C1 segment of cervical spinal cord (tissue), 14 donors: ENCODE measurements at places on chromosomes 4 and X.

DNA sequence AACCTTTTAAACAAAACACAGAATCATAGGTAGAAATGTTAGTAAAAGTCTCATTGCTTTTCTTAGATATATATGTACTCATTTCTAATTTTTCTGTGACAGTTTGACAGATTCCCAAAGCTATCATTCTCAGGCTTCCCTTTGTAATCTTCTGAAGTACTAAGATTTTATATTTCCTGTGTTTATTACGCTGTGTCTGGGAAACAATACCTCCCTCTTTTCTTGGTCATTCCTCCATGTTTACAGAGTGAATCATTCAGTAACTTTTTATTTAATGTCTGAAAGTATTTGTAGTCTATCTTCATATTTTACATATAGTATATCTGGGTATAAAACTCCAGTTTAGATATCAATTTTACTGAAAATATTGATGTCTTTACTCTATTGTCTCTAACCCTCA is 1826.3 kb upstream of the IGFBP7 start:
- DNase-seq, result no peak

- DNase-seq, result no peak
Measured at GRCh38 chr4:4864443-4864939, 5.0 kb downstream of the MSX1 start.

- no peak for DNase-seq
Measured at GRCh38 chrX:103253608-103254007, 1.3 kb downstream of the TCEAL8 start.

GRCh38 chrX:93332329-93332728 is 341.0 kb downstream of the NAP1L3 start:
- no peak for DNase-seq

DNA sequence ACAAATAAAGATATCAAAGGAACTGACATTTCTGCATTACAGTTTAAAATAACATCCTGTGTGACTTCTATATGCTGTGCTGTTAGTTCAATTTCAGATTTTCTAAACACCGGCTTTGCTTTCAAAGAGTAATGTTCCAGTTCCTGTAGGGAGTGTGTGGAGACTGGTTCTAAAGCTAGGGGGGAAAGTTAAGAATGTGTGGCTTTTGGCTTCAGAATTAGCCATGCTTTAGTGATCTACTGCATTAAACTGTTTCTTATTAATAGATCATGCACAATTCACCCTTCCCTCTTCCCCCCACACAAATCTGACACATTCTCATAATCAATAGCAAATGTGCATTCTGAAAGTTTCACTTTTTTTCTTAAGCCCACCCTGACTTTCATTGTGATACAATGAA is 32.0 kb upstream of the DKK2 start:
- no peak for DNase-seq

GRCh38 chrX:21963731-21964405 is 23.4 kb downstream of the SMS start:
- no peak for DNase-seq

DNA sequence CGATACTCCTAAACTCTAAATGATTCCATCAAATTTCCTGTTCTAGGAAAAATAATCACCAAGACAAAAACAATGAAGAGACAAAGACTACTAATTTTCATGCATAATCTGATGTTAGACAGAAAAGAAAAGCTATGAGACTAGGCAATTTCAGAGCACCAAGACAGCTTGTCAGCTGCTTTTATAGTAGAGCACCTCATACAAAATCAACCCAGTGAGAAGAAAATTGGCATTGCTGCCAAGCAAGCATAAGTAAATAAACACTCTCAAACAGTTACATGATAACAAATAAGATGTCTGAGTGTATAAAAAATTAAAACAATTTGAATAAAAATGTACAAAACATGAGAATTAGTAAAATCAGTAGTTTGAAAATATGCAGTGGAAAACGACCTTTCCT is 1544.6 kb downstream of the C4orf33 start:
- no peak for DNase-seq

- no peak for DNase-seq
Measured at GRCh38 chrX:143663755-143664154, 27.9 kb upstream of the SLITRK4 start.

DNA sequence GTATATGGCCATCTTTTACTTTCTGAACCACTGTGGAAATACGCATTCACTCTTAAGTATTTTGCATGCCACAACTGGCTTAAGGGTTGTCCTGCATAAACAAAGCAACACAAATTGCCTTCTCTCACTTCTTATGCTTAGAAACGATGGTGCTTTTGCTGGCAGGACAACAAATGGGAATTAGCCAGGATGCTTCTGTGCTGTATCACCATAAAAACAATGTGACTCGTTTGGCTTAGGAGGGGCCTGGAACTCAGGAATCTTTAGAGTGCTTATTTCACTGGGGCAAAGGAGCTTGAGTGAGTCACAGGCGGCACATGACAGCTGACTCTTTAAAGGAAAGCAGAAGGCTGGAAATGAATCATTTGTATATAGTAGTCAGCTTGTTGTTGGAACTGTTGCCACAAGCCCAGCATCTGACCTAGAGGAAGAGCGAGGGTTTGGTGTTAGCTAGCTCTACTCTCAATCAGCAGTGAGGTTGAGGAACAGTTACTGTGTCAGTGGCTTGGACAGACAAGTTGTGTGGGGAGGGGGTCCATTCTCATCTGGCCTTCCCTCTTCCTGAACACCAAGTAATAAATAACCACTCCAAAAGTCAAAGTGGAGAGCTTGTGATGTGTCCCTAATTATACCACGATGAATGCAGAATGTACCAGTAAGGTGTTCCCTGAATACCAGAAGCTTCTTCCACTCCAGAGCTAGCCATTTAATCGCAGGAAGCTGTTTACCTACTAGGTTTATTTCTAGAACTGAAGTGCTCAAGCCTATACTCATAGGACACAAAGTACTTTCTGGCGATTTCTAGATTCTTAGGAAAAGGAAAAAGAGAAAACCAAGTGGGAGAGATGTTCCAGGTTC is 293.1 kb downstream of the CAMK2D start:
- peak; percentile 57 for DNase-seq

DNA sequence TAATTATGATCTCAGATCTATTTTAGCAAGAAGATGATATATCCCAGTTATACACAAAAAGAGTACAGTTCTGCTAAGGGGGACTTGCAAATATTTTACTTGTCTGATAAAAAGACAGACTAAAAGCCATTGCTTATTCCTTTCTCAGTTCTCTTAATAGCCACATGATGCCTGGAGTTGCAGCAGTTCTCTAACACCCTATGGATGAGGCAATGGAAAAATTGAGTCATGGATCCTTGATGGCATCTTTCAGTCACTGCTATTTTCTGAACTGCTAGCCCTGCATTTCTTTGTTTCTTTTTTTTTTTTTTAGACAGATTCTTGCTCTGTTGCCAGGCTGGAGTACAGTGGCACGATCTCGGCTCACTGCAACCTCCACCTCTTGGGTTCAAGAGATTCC is 1956.7 kb downstream of the C4orf33 start:
- DNase-seq, result no peak

DNA sequence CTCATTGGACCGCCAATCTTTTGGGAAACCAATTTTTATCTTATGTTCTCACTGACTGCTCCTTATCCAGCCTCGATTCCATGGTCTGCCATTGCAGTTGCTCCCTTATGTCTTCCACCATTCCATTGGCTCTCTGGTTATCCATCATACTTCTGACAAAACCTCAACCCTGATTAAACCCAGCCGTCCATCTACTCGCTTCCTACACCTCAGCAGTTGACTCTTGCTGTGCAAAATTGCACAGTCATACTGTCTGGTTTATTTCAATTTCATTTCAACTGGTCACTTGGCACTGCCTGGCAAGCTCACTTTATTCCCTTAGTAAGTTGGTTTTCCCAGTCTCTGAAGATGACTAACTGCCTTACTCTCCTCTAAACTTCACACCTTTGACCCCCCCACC is 26.2 kb downstream of the ARL9 start:
- no peak for DNase-seq

DNA sequence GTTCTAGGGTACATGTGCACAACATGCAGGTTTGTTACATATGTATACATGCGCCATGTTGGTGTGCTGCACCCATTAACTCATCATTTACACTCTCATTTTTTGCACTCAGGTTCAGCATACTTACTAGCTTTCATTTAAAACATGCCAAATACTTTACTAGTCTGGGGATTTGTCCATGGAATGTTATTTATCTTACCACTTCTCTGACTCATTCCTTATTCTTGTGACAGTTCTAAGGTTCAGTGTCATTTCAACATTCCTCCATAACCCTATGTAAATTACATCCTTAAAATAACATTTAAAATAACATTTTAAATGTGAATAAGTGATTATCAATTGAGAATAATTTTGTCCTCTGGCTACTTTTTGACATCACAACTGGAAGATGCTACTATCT is 19.5 kb upstream of the SYTL5 start:
- no peak for DNase-seq

DNA sequence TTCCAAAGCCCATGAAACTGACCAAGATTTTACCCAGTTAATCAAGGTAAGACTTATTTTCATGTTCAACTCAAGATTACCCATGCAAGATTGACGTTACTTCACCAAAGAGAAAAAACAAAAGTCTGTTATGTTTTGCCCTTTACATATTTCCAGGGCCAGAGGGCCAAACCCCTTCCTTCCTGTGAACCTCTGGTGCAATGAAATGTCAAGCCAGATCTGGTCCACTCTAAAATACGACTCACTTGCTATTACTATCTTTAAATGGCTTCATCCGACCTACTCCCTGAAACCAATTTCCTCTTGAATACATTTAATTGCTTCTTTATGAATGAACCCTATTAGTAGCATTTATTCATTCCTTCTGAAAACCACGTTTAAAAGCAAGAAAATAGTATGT is 33.0 kb downstream of the TSPAN5 start:
- DNase-seq, result no peak

DNA sequence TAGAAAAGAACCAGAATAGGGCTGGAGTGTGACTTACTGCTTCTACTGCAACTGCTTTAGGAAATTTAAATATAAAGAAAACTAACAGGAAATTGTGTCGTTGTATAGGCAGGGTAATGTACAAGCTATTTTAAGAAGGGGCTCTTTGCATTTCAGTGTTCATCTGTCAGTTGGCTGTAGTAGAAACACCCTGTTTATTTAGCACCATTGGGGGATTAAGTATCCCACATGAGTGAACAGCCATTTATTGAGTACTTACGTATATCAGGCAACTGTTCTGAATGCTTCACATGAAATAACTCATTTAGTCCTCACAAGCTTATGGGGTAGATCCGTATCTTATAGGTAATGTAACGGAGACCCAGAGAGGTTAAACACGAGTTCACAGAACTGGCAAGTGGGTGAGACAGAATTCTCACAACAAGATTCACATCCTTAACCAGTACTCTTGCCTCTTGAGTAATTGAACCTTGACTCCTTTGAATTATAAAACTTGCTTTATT is 23.9 kb downstream of the STIM2 start:
- DNase-seq, result no peak

DNA sequence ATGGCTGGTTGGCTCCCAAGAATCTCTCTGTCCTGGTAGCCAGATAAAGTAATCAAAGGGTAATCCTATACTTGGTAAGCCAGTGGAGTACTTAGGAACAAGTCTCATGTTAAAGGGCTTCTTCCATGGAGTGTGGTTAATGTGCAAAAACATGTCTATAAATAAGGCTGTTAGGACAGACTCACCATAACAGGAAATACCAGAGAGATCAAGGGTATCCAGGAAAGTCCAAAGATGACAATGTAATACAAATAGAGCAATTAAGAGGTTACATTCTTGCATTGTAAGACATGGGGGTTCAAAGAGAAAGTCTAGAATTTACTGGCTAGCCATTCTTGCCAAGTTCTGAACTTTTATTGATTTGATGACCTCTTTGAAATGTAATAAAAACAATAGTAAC is 61.9 kb upstream of the ZCCHC13 start:
- no peak for DNase-seq

DNA sequence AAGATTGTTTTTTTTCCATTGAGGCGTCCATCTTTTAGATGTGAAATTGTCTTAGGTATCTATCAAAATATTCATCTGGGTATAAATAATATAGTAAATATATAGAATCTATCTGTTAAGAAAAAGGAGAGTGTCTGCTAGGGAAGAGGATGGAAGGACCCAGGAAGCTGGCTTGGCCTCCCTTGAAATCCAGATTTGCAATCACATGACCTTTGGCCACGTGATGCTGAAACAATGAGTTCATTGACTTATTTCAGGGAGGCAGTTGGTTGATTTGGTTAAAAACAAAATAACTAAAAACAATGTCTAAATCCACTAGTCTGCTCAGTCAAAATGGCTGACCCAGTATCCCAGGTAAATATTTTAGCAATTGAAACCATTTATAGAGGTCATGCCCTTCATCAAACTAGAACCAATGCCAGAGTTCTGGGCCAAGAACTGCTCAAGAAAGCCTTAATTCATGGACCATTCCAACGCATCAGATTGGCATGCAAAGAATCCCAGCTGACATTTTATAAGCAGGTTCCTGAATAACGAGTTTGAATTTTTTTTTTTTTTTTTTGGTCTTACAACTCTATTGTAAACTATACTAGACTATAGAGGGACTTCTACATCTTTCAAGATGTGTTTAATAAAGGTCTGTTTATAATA is 172.7 kb downstream of the MID1 start:
- DNase-seq, result no peak

- DNase-seq, result no peak
Measured at GRCh38 chr4:24197955-24198354, 308.1 kb upstream of the PPARGC1A start.

GRCh38 chr4:7887436-7887835 is 52.2 kb downstream of the AFAP1 start:
- DNase-seq, result no peak

DNA sequence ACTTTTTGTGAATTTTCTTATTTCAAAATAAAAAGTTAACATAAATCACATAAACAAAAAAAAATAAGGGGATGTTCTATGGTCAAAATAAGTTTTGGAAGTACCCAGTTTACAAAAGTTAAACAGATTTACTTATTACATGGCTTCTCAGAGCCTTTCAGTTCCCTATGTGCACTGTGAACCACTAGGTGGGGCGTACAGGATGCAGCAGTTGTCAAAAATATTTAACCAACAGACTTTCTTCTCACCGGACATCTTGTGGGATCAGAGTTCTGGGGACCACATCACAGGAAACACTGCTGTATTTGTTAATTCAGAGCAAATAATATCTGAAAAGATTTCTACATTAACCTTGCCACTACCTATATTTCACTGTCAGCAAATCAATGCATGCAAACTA is 74.1 kb downstream of the SMARCA1 start:
- DNase-seq, result no peak

DNA sequence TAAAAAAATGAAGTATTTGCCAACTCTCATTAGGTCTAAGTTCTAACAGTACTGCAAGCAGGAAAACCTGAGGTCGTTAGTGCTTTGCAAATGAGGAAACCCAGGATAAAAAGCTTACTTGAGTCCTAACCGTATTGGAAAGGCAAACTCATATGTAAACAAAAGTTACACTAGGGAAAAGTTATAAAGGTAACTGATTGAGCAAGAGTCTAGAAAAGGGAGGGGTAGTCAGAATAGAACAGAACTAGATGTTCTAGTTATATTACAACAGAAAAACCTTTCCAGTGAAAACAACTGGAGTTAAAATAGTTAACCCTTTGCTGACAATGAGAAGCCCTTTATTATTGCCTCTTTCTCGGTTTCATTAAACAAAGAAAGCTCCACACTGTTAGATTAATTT is 66.4 kb upstream of the MAOA start:
- DNase-seq, result no peak

GRCh38 chr4:2484185-2484584 is 15.3 kb downstream of the RNF4 start:
- DNase-seq, result no peak

GRCh38 chr4:81164623-81165416 is 50.2 kb downstream of the PRKG2 start:
- DNase-seq, result no peak

- no peak for DNase-seq
Measured at GRCh38 chr4:52925531-52925968, 63.4 kb downstream of the RASL11B start.

- no peak for DNase-seq
Measured at GRCh38 chrX:150692831-150693724, at the start of gene MTMR1. Gene MTMR1 (plus strand): TSS chrX:150693396. CDS start chrX:150693531, 135 bp downstream.
